ENCODE measurements at places on chromosomes 4 and X. TPM values are rescaled to one million over a fixed set of nuclear protein-coding genes. Genes with fewer than 3 reads are reported as not detected.
A peak's percentile ranks its signal among the peaks of the same experiment; 100 is the strongest.

Gene ITIH6
- not detected for total RNA-seq

GRCh38 chr4:142846729-142847596, 862 bp upstream of the INPP4B start:
- H3K4me3 ChIP-seq = peak overlapping the region; percentile 62
- no peaks in the 10 kb centered on the region for H3K36me3 ChIP-seq
- peaks cover 8% of the 10 kb centered on the region for H3K4me1 ChIP-seq
- peak; percentile 44 for DNase-seq
- peaks cover 5% of the 10 kb centered on the region for H3K27me3 ChIP-seq
- no peak overlapping the region for H3K27ac ChIP-seq

DNA sequence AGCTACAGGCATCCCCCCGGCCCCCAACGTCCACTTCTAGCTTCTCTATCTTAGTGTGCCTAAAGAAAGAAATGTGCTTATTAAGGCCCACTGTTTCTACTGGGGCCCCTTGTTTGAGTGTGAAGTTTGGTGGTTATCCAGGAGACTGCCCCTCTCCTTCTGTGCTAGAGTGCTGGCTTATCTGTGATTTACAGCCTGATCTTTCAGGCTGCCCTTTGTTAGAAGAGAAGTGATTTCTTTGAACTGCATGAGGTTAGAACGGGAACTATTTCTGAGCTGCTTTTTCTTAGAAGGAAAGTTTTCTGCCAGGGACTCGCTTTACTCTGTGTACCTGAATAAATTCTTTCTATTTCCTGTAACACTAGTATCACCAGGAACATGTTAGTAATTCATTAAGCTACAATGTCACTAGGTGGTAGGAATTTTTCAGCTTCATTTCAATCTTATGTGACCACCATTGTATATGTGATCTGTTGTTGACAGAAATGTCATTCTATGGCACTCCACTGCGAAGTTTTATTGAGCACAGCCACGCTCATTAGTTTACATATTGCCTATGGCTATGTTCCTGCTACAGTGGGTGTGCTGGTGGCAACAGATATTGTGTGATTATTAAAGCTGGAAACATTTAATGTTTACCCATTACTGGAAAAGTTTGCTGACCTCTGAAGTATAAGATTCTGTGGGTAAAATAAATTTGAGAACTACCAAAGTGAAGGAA, 193.8 kb upstream of the CXorf51B start:
- no peaks in the 10 kb centered on the region for H3K27me3 ChIP-seq
- H3K4me1 ChIP-seq = no peaks in the 10 kb centered on the region
- no peak overlapping the region for H3K4me3 ChIP-seq
- no peak for DNase-seq
- no peaks in the 10 kb centered on the region for H3K36me3 ChIP-seq

Gene C4orf36
- total RNA-seq = not detected

DNA sequence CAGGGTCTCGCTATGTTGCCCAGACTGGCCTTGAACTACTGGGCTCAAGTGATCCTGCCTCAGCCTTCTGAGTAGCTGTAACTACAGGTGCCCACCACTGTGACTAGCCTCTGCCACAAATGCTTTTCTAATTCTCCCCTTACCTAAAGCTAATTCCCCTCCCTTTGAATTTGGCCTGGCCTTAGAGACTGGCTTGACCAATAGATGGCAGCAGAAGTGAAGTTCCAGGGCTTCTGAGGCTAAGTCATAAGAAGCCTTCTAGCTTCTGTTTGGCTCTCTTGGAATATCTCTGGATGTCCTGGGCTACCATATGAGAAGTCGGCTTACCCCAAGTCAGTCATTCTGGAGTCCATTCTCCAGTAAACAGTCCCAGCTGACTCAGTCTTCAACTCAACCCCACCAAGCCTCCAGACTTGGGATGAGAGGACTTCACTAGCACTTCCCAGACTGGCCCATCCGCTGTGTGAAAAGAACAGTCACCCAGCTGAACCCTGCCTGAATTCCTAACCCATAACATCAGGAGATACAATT, 61.0 kb downstream of the HPRT1 start:
- H3K4me1 ChIP-seq = no peaks in the 10 kb centered on the region
- DNase-seq = no peak
- no peak overlapping the region for H3K4me3 ChIP-seq
- H3K36me3 ChIP-seq = no peaks in the 10 kb centered on the region
- no peak overlapping the region for H3K27ac ChIP-seq

DNA sequence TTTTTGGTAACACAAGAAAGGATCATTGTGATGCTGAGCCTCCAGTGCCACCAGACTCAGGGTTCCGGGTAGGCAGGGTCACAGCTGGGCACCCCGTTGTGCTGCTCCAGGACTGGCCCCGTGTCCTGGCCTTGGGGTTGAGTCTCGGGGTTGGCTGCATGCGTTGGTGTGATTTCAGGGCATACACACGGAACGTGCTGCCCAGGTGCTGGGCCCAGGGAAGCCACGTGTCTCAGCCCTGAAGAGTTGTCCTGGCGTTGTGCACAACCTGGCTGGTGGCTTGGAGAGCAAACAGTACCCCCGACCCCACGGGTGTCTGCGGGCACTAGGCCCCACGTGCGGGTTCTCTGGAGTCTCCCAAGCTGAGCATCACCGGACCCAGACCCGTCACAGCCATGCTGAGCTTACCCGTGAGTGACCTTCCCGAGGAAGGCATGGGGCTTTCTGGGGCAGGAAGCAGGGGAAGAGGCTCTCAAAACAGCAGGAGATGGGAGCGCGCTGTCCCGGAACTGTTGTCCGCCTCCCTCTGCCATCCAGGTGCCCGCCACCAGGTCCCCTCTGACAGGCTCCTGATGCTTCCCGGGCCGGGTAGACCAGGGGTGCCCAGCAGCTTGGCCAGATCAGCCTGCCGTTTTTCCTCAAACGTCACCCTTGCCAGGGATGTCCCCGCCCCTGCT, 66.1 kb upstream of the ENPP6 start:
- DNase-seq = no peak
- no peak overlapping the region for H3K4me3 ChIP-seq
- H3K4me1 ChIP-seq = peaks cover 48% of the 10 kb centered on the region
- H3K27me3 ChIP-seq = no peaks in the 10 kb centered on the region

- H3K27ac ChIP-seq = no peak overlapping the region
- H3K27me3 ChIP-seq = no peaks in the 10 kb centered on the region
- no peak for DNase-seq
- H3K4me3 ChIP-seq = no peak overlapping the region
- no peaks in the 10 kb centered on the region for H3K4me1 ChIP-seq
Observed at GRCh38 chrX:39899856-39900776, 197.6 kb downstream of the BCOR start.

- H3K27ac ChIP-seq = no peak overlapping the region
- H3K4me1 ChIP-seq = no peaks in the 10 kb centered on the region
- H3K27me3 ChIP-seq = no peaks in the 10 kb centered on the region
Observed at GRCh38 chr4:41258783-41259182, 2.1 kb downstream of the UCHL1 start.

Gene PDS5A
- 111 TPM for total RNA-seq

DNA sequence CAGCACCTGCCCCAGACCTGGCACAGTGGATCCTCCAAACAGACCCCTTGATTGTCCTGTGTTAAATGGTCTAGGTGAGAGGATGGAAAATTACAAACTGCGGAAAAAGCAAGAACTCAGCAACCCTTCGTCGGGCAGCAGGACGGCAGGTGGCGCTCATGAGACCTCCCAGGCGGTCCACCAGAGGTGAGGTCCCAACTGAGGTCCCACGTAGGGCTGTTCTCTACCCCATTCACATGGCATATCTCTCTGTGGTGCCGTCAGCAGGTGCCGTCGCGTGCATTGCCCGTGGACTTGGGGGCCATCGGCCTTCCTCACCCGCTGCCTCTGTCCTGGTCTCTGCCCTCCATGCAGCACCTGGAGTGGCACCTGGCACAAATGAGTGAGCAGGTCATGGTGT, 88.2 kb downstream of the CRMP1 start:
- H3K27me3 ChIP-seq = no peaks in the 10 kb centered on the region
- H3K36me3 ChIP-seq = no peaks in the 10 kb centered on the region
- no peak overlapping the region for H3K4me3 ChIP-seq
- H3K4me1 ChIP-seq = no peaks in the 10 kb centered on the region

GRCh38 chr4:139441029-139441428, 12.9 kb upstream of the RAB33B start:
- H3K4me1 ChIP-seq = no peaks in the 10 kb centered on the region
- no peak for DNase-seq
- no peak overlapping the region for H3K27ac ChIP-seq
- H3K4me3 ChIP-seq = no peak overlapping the region
- no peaks in the 10 kb centered on the region for H3K27me3 ChIP-seq

GRCh38 chrX:120029354-120029753, 48.1 kb downstream of the RHOXF2B start:
- DNase-seq = no peak
- no peaks in the 10 kb centered on the region for H3K27me3 ChIP-seq
- H3K4me3 ChIP-seq = no peak overlapping the region
- H3K27ac ChIP-seq = no peak overlapping the region
- H3K36me3 ChIP-seq = no peaks in the 10 kb centered on the region

- H3K27me3 ChIP-seq = no peaks in the 10 kb centered on the region
- no peaks in the 10 kb centered on the region for H3K36me3 ChIP-seq
- H3K4me3 ChIP-seq = no peak overlapping the region
Observed at GRCh38 chr4:133474501-133474900, 325.4 kb downstream of the PCDH10 start.

DNA sequence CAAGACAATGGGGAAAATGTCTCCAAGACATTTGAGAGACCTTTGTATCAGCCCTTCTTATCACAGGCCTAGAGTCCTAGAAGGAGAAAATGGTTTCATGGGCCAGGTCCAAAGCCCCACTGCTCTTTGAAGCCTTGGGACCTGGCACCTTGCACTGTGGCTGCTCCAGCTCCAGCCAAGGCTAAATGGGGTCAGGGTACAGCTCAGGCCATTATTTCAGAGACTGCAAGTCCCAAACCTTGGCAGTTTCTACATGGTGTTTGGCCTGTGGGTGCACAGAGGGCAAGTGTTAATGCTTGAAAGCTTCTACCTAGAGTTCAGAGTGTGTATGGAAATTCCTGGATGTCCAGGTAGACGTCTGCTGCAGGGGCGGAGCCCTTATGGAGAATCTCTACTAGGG, 28.5 kb downstream of the SHROOM3 start:
- no peaks in the 10 kb centered on the region for H3K27me3 ChIP-seq
- no peak overlapping the region for H3K27ac ChIP-seq
- no peaks in the 10 kb centered on the region for H3K36me3 ChIP-seq
- no peaks in the 10 kb centered on the region for H3K4me1 ChIP-seq
- DNase-seq = no peak

GRCh38 chrX:85963736-85964135, 83.6 kb downstream of the CHM start:
- no peaks in the 10 kb centered on the region for H3K27me3 ChIP-seq
- no peaks in the 10 kb centered on the region for H3K4me1 ChIP-seq
- no peak overlapping the region for H3K27ac ChIP-seq
- H3K4me3 ChIP-seq = no peak overlapping the region
- no peaks in the 10 kb centered on the region for H3K36me3 ChIP-seq

- DNase-seq = peak; percentile 3
Observed at GRCh38 chr4:41963105-41963504, 18.5 kb upstream of the DCAF4L1 start.

DNA sequence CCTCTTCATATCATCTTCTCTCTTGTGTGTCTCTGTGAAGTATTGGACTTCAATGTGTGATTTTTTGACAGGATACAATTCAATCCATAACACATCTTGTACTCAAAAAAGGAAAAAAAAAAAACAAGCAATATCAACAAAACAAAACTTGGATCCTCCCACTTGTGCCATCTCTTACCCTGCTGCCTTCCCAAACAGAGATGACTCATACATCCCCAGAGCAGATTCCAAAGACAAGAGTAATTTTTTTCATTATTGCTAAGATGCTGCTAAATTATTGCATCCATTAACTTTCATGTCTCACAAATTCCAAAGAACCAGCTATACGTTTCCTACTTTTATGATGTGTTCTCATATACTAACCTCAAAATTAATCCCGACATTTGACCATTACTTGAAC, 479.2 kb downstream of the GBA3 start:
- H3K4me1 ChIP-seq = no peaks in the 10 kb centered on the region
- H3K27me3 ChIP-seq = no peaks in the 10 kb centered on the region
- no peak overlapping the region for H3K4me3 ChIP-seq
- DNase-seq = no peak

DNA sequence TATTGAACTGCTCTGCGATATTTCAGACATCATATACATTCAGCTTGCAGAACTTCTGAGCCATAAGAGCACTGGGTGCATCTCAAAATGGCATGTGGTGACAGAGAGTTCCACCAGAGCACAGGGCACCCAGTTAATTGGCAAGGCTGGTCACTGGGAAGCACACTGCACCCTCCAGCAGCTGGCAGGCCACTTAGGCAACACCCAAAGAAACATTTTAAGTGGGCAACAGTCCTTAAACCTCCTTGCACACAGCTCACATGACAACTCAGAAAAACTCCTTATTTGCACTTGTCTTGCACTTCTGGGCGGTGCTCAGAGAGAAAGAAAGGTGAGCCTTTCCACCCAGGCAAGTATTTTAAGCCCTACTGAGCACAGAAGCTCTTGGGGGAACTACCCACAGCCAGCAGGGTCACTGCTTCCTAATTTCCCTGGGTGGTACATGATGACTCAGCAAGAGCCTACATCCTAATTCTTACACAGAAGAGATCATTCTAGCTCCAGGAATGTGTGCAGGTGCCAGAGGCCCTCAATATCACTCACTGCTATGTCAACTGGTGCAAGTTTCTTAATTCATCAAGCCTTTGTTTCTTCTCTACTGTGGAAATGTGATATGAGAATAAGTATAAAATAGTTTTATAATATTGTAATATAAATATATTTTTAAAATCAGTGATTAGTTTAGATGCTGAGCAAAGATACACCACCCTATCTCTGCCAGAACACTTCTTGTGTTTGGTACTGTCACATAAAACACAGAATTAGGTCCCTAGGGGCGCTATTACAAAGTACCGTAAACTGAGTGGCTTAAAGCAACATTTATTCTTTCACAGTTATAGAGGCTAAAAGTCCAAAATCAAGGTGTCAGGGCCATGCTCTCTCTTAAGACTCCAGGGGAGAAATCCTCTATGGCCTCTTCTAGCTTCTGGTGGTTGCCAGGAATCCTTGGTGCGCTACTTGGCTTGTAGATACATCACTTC, 155.1 kb upstream of the PPARGC1A start:
- H3K36me3 ChIP-seq = no peaks in the 10 kb centered on the region
- H3K4me3 ChIP-seq = no peak overlapping the region
- no peaks in the 10 kb centered on the region for H3K4me1 ChIP-seq
- H3K27me3 ChIP-seq = no peaks in the 10 kb centered on the region
- H3K27ac ChIP-seq = no peak overlapping the region

DNA sequence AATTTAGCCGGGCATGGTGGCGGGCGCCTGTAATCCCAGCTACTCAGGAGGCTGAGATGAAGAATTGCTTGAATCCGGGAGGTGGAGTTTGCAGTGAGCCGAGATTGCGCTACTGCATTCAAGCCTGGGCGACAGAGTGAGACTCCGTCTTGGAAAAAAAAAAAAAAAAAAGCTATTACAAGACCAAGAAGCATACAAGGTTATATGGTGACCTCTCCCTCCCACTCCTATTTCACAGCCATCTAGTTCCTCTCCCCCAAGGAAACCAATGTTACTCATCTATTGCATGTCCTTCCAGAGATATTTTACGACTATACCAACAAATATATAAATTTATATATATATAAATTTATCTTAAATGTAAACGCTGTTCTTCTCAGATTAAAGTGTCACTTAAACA, 3.2 kb downstream of the SLC9A7 start:
- no peak overlapping the region for H3K27ac ChIP-seq
- no peak overlapping the region for H3K4me3 ChIP-seq

- H3K36me3 ChIP-seq = no peaks in the 10 kb centered on the region
- H3K4me1 ChIP-seq = peaks cover 5% of the 10 kb centered on the region
- H3K27me3 ChIP-seq = no peaks in the 10 kb centered on the region
Observed at GRCh38 chr4:102429553-102429952, 71.6 kb upstream of the NFKB1 start.

Measured in CD8-positive, alpha-beta memory T cell (primary cell).